Activated CD8-positive, alpha-beta memory T cell treated with anti-CD3 and anti-CD28 coated beads for 4 hours (primary cell): ENCODE measurements at places on chromosomes 2 and 18.

GRCh38 chr2:18927525-18928232 is 338.3 kb upstream of the NT5C1B start:
- no peak for DNase-seq

DNA sequence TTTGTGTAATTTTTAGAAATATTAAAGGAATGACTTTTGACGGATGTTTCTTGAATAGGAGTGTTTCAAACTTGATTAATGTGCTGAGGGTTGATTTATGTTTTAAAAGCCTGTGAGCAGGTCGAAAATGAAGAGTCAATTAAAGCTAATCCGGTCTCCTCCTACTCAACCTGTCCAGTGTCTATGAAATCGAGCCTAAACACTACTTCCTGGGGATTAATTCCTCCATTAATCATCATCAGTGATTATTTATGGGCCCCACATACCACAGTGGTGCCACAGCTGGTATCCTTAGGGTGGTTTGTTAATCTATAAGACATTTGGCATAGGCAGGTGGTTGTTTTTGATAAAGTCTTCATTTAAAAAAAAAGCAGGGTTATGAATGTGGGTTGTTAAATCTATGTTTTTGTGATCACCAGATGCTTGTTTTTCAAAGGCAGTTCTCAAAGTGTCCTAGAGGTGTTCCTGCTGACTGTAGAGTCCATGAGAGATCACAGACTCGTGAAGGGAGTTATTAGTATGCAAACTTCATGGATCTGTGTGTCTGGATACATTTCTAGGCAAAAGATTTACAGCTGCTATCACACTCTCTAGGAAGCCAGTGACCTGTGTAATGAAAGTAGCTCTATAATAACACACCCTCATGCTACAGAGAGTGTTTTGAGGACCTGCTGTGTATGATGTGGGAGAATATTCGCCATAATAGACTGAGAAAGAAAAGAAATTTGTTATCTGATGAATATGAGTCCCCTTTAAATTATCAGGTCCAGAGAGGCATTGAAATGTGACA is 308.6 kb downstream of the AKAIN1 start:
- DNase-seq: no peak

- no peak for DNase-seq
Measured at GRCh38 chr2:13522917-13523821, 806.4 kb downstream of the TRIB2 start.

- no peak for DNase-seq
Measured at GRCh38 chr18:72235422-72235821, 308.7 kb downstream of the CBLN2 start.
